ENCODE measurements at places on chromosomes 12 and 14.

DNA sequence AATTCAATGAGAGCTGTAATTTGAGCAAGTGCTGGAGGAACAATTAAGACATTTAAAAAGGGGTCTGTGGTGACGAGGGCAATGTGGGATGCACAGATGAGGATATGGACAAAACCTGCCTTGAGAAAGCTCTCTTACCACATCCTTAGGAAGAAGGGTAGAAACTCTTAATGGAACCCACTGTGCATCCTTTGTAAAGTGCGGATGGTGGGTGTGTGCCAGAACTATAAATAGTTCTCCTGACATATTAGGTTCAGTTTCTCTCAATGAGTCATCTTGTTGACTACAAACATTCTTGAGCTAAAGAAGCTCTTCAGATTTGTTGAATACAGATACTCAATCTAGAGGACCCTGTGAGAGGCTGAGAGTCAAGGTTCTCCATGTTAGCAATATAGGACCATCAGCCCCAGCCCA is 106.1 kb upstream of the ANO4 start:
- no peak for DNase-seq

- DNase-seq, result no peak
Measured at GRCh38 chr12:20731274-20731673, 36.1 kb downstream of the SLCO1C1 start.

- no peak for DNase-seq
Measured at GRCh38 chr12:51098611-51099010, 15.2 kb upstream of the CSRNP2 start.

- DNase-seq, result no peak
Measured at GRCh38 chr12:126198516-126198915, 1133.3 kb downstream of the AACS start.

DNA sequence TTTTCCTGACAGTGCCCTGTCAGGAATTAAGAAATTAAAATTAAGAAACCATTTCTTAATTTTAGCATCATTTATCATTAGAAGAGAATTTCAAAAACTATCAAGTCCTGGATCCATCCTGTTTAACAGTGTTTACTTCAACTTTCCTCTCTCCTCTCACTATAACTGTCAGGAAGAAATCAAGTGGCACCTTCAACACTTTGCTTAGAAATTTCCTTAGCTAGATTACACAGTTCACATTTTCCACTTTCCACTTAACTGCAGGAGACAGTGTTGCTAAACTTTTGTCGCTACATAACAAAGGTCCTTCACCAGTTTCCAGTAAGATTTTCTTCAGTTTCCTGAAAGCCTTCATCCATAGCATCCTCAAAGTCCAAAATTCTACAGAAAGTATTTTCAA is 21.9 kb upstream of the OR10P1 start:
- no peak for DNase-seq

DNA sequence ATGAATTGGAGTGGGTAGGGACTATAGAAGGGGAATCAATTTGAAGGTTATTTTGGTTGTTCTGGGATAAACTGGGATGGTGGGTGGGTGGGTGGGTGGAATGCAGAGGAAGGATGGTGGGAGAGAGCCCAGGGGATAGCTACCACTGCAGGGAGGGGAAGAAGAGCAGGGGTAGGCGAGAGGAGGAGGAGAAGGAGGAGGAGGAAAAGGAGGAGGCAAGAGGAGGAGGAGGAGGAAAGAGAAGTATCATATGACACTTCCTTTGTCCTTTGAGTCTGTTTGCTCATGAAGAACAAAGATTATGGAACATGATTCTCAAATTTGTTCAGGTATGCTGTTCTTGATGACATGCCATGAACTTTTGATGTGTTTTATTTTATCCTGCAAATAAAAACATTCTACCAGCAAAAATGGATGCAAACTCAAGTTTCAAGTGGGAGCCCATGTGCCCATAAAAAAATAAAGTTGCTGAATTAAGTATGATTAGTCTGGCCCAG is 4.1 kb upstream of the BEST3 start:
- no peak for DNase-seq

- peak; percentile 17 for DNase-seq
Measured at GRCh38 chr12:20099395-20100183, 268.7 kb upstream of the PDE3A start.

GRCh38 chr14:68047906-68048305 is 228.3 kb downstream of the RAD51B start:
- DNase-seq, result no peak

DNA sequence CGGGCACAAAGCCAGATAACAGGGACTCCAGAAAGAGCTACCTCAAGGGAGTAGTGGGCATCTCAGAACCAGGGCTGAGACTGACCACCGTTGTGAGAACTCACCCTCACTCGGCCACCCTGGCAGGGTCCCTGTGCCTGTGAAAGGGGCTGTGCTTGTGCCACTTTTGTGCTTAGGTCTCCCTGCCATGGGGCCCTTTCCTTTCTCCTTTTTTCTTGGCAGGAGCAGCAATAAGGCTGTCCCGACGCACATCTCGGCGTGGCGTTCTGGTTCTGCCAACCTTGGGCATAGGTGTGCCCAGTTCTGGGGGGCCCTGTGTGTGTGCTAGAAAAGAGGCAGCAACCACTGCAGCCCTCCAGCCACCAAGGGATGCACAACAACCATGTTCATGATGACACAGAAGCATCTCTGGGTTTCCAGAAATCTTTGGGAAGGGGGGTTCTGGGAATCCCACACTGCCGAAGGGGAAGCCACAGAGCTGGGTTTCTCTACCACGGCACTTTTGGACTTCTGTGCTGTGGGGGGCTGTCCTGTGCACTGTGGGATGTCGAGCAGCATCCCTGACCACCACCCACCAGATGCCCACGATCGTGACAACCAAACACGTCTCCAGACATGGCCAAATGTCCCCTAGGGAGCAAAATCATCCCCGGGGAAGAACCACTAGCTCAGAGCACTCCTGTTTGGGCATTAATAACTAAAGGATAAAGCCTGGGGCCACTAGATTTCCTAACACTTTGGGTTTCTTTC is 13.1 kb upstream of the TMEM119 start:
- no peak for DNase-seq

DNA sequence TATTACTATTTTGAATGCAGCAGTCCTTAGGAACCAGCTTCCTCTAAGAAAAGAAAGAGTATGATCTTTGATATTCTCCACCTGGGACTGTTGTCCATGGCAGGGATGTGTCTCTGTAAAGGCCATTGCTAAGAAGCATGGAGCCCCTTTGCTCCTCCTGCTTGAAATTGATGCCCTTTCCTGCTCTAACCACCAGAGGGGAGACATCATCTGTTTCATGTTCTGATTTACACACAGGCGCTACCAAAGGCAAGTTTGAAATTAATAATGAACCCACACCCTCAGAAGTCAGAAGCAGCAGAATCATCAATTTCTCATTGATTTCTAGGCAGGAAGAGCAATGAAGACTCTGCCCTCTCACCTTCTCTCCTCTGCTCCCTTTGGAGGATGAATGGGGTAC is 253.8 kb downstream of the RMST start:
- no peak for DNase-seq

DNA sequence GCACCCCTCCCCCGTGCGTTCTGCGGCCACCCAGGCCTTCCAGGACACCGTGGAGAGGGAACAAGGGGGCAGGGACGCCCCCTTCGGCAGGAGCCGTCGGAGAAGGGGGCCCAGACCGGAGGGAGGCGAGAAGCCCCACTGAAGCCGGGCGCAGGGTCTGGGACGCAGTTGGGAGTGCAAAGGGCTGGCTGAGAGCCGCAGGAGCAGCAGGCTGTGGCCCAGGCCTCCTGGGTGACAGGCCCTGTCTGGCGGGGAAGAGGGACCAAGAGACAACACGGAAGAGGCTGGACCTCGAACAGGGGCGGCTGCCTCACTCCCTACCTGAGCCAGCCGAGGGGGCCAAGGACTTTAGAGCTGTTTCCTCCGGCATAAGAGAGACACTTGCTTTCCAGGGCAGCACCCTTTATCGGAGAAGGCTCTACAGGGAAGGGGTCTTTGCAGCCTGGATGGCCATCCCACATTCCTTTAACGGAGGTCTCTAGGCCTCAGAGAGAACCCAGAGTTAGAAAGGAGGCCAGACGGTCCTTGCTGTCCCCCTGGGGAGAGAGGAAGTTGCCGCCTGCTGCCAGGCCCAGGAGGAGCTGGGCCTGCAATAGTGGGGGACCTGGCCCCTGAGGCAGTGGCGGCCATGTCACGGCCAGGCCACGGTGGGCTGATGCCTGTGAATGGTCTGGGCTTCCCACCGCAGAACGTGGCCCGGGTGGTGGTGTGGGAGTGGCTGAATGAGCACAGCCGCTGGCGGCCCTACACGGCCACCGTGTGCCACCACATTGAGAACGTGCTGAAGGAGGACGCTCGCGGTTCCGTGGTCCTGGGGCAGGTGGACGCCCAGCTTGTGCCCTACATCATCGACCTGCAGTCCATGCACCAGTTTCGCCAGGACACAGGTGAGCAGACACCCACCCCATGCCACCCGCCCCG is 1.3 kb downstream of the DTX1 start:
- DNase-seq, result no peak

- DNase-seq, result no peak
Measured at GRCh38 chr12:1282670-1283315, 291.8 kb downstream of the ERC1 start.

GRCh38 chr12:62827042-62827441 is 107.9 kb downstream of the PPM1H start:
- DNase-seq, result no peak

DNA sequence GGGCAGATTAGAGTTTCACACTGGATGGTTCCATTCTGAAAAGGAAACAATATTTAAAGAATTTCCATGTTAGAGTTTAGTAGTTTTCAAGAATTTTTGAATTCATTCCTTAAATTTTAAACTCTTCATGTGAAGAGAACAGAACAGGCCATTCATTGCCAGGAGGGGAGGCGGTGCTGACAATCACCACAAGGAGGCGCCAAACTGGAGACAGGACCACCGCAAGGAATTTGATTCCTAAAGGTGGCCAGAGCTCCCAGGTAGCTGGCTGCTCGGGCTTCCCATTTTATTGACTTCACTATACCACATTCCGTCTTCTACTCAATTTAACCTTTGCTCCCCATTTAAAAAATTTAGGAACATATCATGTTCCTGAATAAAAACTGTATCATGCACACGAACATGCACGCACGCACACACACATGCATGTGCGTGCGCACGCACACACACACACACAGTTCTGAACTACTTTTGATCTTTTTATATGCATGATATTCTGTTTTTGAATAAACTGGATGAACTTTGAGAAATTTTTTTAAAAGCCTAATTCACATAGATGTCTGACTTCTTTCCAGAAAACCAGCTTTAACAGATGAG is 101.2 kb downstream of the NELL2 start:
- DNase-seq, result peak; percentile 3

DNA sequence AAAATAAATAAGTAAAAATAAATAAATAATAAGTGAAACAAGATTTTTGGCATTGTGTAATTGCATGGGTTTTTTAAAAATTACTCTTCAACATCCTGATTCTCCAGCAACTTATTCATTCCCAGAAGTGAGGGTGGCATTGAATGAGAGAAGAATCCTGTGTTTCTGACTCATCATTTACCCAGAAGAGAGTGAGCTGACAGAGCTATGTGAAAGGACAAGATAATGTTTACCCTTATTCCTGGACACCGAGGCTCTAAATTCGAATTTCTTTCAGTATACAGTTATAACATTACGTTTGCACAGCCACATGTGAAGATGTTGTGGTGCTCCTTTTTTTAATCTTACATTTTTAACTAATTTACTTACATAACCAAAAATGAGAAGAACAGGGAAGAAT is 36.4 kb downstream of the BBS10 start:
- DNase-seq, result no peak

- DNase-seq, result no peak
Measured at GRCh38 chr12:95637471-95638155, 86.3 kb upstream of the USP44 start.

GRCh38 chr12:52080403-52081251 is 1.1 kb downstream of the SMIM41 start:
- DNase-seq, result no peak

GRCh38 chr14:87944987-87945604 is 47.9 kb downstream of the GALC start:
- peak; percentile 0 for DNase-seq

DNA sequence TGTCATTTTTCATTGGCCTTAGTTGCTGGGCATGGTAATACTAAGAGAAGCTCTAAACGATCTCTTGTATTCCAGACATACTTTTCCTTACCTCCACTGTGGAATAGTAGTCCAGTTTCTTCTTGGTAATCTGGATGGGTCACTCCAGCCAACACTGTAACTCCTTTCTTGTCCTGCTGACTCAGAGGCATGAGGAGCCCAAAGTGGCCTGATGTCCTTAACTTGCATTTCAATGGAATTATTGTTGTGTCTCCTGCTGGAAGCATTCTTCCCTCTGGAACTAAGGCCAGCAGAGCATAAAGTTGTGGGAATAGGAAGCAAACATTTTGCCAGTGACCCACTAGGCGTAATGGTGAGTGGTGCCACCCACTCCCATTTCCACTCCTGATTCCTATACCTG is 33.1 kb downstream of the DAAM1 start:
- no peak for DNase-seq

- DNase-seq, result no peak
Measured at GRCh38 chr14:23094666-23095195, at the start of gene ACIN1. Gene ACIN1, minus strand, starts transcription at chr14:23095136. Its CDS starts 24 bp downstream, at chr14:23095112.

DNA sequence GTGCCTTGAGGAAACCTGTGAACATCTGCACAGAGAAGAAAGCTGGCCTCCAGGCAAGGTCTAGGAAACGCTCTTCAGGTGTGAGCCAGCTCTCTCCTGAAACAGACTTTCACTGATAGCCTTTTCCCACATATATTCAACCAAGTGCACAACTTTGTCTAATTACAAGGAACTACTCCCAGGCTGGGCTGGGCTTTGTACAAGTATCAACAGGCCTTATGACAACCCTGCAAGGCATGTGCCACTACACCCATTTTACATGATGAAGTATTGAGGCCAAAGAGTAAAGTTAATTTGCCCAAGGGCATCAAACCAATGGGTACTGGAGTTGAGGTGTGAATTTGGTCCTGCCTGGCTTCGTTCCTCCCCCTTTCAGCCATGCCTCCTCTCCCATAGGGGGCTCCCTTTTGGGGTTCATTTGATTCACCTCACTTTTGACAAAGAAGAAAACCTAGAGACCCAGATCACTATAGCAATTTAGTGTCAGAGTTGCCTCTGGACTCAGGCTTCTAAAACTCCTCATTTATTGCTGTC is 2.1 kb downstream of the CSRP2 start:
- no peak for DNase-seq

- no peak for DNase-seq
Measured at GRCh38 chr12:130418251-130418650, 80.6 kb downstream of the PIWIL1 start.

- DNase-seq, result no peak
Measured at GRCh38 chr12:117038023-117038680, 61.1 kb downstream of the TESC start.

- no peak for DNase-seq
Measured at GRCh38 chr14:23548351-23549318, 2.9 kb downstream of the ZFHX2 start.

DNA sequence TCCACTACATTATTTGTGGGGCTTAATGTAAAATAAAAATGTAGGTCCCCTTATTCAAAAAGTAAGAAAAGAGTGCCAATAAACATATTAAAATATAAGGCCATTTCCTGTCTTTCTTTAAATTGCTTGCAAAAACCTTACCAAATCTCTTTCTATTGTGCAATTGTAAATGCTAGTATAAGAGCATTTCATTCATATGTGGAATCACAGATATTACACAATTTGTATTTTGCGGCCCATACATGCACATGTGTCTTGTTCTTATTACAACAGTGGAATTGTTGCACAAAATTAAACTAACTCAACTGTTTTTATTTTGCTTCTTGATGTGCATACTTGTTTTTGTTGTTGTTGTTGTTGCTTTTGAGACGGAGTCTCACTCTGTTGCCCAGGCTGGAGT is 20.1 kb upstream of the CRADD start:
- DNase-seq, result no peak

- DNase-seq, result no peak
Measured at GRCh38 chr12:21828779-21829178, 54.3 kb upstream of the KCNJ8 start.

- no peak for DNase-seq
Measured at GRCh38 chr12:96495155-96495554, 5.8 kb downstream of the CFAP54 start.

Measured in COR-L47 (cell line).